ENCODE measurements at places on chromosomes 3 and 15.

DNA sequence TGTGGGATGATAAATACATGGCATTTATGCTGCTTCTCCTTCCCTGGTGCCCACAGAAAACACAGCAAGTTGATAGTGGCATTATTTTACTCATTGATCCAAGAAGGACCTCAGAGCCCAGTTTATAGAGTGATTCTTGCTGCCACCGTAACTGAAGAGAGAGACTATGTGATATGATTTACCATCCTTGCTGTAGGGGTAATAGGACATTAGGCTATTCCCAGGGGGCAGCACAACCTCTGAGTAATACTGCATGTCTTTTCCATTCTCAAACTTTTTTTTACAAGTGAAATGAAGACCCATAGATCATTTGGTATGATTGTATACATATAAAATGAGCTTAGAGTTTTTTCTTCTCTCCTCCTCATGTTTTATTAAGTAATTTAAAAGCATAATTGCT is 136.4 kb downstream of the ABI3BP start:
- DNase-seq = no peak

DNA sequence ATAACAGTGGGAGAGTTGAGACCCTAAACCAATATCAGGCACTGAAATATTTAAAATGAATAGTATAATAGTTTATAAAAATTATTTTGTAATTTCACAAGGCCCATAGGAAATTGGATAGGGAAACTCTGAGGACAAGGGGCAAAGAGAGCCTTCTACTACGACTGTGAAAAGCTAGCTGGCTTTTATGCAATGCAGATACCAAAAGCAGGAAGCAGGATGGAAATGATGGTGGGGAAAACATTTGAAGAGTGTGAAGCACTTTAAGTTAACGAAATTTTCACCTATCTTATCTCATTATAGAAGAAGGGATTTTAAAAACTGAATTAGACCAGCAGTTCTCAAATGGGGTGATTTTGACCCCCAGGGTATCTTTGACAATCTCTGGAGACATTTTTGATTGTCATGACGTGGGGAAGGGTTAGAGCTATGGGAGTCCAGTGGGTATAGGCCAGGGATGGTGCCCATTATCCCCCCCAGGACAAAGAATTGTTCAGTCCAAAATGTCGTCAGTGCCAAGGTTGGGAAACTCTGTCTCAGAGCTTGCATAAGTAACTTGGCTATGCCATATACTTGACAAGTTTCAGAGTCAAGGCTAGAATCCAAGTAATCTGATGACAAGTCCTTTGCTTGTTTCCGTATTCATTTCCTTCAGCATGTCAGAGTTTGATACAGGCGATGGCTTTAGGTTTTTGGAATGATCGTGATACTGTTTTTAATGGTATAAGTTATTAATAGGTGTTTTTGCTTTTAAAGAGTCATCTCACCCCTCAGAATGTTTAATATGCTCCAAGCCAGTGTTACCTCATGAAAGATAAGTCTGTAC is 126.0 kb downstream of the IL5RA start:
- no peak for DNase-seq

GRCh38 chr3:118734664-118735063 is 300.0 kb downstream of the IGSF11 start:
- no peak for DNase-seq

DNA sequence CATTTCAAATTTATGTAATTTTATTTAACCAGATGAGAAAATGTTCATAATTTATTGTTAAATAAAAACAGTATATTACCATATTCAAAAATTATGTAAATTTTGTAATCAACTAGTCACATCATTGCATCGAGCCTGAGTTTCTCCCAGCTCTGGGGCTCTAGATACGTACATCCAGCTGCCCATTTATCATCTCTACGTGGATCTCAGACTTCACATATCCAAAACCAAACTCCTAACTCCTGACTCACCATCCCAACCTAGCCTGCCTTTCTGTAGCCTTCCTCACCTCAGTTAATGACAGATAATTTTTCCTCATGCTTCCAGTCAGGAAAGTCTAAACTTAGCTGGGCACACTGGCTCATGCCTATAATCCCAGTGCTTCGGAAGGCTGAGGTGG is 194.8 kb downstream of the SSR3 start:
- no peak for DNase-seq

GRCh38 chr3:65851827-65852226 is 186.9 kb downstream of the MAGI1 start:
- no peak for DNase-seq

DNA sequence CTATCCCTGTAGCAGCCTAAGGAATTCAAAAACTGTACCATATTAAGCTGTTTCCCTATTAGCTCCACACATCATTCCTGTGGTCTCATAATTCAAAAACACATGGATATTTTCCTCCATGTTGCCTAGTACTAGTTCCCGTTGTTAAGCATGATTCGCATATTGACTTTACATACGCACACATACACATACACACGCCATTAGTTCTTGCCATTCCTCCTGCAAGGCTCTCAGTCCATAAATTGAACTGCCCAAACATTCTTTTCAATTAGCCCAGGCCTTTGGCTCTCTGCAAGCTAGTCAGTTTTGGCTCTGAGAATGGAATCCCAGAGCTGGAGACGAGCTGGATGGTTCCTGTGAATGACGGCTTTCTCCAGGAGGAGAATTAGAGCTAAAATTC is 57.2 kb upstream of the RAD18 start:
- DNase-seq = no peak

GRCh38 chr15:25406261-25406660 is 32.6 kb downstream of the UBE3A start:
- no peak for DNase-seq

- DNase-seq = no peak
Measured at GRCh38 chr3:34157491-34157890, 359.1 kb downstream of the PDCD6IP start.

DNA sequence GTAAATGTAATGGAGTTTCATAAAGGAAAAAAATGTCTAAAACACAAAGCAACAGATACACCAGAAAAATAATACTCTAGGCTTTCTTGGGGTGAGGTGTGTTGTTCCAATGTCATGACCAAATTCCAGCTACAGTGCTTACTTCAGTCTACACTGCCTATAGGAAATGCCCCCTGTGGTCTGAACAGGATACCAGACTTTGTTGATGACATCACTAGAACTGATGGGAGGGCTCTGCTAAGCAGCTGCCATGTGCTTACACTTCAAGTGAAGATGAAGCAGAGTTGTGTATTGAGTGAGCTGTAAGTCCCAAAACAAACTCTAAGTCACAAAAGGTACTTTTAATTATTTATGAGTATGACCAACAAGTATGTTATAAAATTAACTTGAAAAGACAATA is 456.1 kb upstream of the IL12A start:
- no peak for DNase-seq

DNA sequence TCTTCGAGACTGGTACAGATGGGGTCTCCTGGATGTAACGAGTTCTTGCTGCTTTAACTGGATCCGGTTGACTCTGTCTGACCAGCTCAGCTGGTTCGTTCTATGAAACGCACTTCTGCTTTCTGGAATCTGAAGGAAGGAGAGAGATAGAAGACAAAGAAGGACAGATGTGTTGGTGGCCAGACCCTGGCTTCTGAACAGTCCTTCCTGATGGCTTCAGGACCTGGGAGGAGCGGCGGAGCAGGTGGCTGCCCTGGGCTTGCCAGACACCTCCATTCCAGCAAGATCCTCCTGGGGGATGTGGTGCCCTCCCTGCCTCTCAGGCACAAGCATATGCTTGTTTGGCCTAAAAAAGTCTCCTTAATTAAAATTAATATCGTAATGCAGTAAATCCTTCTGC is 99.9 kb downstream of the APBA2 start:
- DNase-seq = no peak

GRCh38 chr3:108820586-108820985 is 2.0 kb upstream of the TRAT1 start:
- no peak for DNase-seq

DNA sequence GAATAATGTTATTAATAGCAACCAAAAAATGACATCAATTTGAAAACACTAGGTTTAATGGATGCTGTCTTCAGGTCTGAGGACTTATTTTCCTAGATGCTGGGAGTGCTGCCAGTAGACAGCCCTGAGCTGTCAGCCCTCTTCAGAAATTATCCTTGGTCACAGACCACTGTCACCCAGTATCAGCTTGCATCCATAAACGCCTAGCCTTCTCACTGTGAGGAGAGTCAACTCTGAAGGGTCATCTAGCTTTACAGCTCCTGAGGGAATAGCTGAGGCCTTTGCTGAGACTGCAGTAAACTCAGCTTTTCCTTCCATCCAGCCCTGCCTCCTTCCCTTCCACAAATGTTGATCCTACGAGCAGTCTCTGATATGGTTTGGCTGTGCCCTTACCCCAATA is 19.4 kb upstream of the MNS1 start:
- no peak for DNase-seq

DNA sequence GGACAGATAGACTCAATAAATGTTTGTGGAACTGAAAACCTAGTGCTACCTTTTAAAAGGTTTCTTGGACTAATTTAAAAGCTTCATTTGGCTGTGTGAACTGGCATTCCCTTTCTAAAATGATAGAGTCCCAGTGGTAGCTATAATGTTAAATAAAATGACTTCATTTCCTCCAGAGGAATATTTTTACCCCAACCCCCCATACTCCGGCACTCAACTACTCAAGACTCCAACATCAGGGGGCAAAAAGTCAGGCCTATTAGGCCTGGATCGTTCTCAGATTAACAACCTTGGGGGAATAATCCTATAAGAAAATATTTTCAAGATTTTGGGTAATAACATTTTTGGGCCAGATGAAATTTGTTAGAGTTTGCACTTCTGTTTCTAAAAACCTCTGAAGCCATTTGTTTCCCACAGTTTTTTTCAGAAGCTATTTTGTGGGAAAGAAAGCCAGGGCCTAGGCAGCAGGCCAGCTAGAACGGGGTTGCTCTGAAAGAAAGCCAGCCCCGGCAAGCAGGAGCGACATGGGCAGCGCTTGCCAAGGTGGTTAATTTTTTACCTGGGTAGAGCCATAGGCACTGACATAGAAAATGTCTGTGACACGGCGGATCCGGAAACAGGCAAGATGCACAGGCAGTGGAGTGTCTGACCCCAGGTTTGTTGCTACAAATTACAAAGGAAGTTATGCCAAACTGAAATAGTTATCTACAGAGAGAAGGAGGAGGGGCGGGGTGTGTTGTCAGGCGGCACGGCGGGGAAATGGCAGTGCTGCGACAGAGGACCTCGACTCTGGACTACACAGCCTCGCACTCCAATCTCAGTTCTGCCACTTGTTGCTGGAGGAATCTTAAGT is 84.6 kb downstream of the MAGI1 start:
- no peak for DNase-seq

GRCh38 chr15:63348392-63348791 is 33.3 kb downstream of the CA12 start:
- DNase-seq = no peak

DNA sequence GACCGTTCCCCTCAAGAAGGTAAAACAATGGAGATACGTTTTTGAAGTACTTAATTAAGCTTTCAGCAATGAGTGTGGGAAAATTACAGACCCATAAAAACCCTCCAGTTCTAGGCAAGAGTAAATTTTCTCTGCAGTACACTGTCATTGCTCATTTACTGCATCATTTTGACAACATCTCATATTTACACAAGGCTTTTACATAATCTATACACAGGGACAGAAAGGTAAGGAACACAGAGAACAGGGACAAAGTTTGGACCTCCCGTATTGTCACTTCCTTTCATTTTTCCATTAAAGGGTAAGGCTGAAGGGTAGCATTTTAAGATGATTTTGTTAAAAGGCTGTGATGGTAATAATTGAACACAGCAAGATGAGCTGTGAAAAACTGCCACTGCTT is 7.4 kb upstream of the HGD start:
- DNase-seq = no peak

DNA sequence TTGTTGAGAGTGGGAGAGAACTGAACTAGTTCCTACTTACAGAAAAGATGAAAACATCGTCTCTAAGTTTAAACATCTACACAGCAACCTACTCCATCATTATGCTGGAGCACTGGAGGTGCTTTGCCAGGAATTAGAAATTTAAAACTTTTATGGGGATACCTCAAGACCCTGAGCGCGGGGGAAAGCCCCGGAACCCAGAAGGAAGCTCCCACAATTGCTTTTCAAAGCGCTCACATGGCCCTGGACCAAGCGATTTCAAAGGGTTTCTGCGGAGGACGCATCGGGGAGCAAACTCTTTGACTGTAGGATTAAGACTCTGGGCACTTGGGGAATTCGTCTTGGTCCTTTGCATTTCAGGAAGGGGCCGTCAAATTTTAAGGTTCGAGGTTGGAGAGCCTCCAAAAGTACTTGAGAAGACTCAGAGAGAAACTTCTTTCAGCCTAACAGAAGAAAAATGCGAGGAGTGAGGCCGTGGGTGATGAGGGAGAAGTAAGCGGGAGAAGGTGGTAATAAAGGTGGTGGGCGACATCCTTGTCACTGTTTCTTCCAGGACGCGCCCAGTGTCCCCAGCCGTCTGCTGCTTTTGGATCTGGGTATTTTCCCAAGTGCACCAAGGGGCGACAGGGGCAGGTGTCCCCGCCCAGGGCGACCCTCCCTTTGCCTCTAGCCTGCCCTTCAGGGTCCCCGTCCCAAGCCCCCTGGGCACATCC is 591 bp downstream of the PROK2 start:
- DNase-seq = no peak

DNA sequence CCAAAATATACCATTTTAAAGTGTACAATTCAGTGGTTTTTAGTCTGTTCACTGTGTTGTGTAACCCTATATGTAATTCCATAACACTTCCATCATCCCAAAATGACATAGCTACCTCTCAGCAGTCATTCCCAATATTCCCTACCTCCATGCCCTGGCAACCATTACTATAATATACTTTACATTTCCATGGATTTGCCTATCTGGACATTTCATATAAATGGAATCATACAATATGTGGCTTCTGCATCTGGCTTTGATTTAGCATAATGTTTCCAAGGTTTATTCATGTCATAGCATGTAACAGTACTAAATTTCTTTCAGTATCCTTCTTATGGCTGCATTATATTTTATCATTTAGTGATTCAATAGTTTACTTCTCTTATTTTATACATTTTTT is 25.3 kb downstream of the FAM98B start:
- no peak for DNase-seq

- no peak for DNase-seq
Measured at GRCh38 chr15:74383695-74384565, 16.5 kb upstream of the CYP11A1 start.

- DNase-seq = no peak
Measured at GRCh38 chr3:135310317-135310716, 515.3 kb downstream of the EPHB1 start.

GRCh38 chr3:174858353-174858752 is 781 bp upstream of the NAALADL2 start:
- no peak for DNase-seq

DNA sequence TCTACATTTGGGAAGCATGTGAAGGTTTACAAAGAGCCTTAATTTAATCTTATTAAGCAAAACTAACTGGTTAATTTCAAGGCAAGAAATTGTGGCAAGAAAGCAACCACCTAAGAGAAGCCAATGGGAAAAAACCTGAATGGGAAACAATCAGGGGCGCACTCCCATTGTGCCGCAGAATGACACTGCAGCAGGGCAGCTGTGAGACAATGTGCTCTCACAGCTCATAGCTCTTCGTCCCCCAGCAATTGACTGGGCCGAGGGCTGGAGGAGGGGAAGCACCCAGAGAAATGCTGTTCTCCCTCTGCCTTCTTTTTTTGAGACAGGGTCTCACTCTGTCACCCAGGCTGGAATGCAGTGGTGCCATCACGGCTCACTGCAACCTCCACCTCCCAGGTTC is 93.3 kb upstream of the RAD18 start:
- no peak for DNase-seq

Data from hematopoietic multipotent progenitor cell treated with erythropoietin and hydrocortisone succinate and interleukin-3 and kit ligand, for 8 days (in vitro differentiated cells).